ENCODE measurements at places on chromosomes 2 and 18. TPM values are rescaled to one million over a fixed set of nuclear protein-coding genes. Genes with fewer than 3 reads are reported as not detected.

DNA sequence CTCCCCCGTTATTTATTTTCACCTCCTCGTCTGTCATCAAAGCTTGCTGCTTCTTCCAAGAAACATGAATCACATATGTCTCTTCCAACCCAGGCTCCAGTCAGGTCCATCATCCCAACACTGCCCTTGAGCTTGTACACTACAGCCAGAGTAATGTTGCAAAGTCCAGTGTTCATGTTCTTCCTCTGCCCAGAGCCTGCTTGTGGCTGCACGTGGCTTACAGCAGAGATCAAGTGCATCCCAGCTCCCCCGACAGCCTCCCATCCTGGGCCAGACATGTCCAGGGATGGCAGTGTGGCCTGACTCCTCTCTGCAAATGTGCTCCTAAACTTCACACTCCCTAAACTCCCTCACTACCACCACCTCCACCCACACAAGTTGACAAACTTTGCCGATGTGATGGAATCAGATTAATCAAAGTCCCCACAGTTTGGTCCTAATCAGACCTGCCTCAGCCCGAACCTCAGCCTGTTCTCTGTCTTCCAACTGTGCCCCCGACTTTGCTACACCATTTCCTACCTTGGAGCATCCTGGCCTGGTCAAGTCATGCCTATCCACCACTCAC lies 54.2 kb upstream of the MAPRE3 start:
- H3K4me3 ChIP-seq, result no peak overlapping the region
- no peak for DNase-seq
- H3K27ac ChIP-seq, result no peak overlapping the region
- peaks cover 10% of the 10 kb centered on the region for H3K27me3 ChIP-seq
- H3K36me3 ChIP-seq, result no peaks in the 10 kb centered on the region

DNA sequence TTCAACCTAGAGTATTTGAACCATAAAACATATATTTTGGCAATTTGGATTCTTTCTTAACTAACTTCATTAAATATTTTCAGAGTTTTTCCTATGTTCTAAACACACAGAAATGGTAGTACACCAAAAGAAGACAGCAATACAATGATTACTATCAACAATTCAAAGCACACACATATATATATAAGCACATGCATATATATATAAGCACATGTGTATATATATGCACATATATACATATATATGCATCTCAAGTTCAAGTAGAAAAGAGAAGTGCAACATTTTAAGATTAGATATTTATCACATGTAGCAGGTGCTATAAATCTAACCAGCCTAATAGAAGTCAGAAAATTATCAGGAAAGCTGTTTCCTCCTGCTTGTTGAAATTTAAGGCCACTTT lies 320.9 kb upstream of the FSIP2 start:
- no peak for DNase-seq
- H3K4me3 ChIP-seq, result no peak overlapping the region
- no peaks in the 10 kb centered on the region for H3K4me1 ChIP-seq
- H3K27ac ChIP-seq, result no peak overlapping the region

DNA sequence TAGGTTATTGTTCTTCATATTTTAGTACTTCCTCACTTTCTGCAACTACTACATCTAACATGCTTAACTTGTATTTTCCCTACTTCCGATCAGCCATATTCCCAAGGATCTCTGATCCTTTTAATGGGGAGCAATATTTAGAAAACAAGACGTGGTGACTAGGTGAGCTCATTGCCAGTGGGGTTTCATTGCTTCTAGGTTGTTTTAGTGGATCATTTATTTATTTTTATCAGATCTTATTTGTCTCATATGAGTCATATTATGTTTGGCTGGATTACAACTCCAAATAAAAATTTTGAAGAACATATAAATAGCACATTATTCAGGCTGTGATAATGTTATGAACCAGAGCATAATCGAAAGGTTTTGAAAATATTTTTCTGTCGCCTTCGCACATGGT lies 480.9 kb upstream of the TMEFF2 start:
- no peak overlapping the region for H3K27ac ChIP-seq
- no peak overlapping the region for H3K4me3 ChIP-seq
- no peaks in the 10 kb centered on the region for H3K4me1 ChIP-seq
- H3K27me3 ChIP-seq, result no peaks in the 10 kb centered on the region
- DNase-seq, result no peak
- H3K36me3 ChIP-seq, result no peaks in the 10 kb centered on the region

TMEM169 gene
- polyA plus RNA-seq, result 0.85 TPM

CGREF1 gene
- 13.0 TPM for polyA plus RNA-seq

ANO7 gene
- 0.57 TPM for polyA plus RNA-seq

DAPL1 gene
- 0.71 TPM for polyA plus RNA-seq

Measured in liver (tissue), 10 donors.